ENCODE measurements at places on chromosomes 2 and 18.
A peak's percentile ranks its signal among the peaks of the same experiment; 100 is the strongest.

DNA sequence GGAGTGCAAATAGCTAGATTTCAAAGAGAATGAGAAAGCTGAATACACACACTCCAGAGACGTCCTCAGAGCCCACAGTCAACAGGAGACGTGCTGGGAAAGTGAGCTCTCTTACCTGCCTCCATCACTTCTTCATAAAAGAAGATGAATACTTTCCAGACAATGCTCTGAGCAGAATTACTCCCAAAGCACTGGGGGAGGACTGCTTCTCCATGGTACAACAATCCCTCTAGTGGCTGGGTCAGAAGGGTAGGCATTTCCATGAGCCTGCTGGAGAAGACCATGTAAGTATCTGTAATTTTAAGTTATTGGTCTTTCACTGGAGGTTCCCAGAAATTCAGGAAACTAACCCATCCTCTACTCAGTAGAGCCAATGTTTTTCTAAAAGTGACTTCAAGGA, 190.3 kb downstream of the RBM43 start:
- no peak for DNase-seq

DNA sequence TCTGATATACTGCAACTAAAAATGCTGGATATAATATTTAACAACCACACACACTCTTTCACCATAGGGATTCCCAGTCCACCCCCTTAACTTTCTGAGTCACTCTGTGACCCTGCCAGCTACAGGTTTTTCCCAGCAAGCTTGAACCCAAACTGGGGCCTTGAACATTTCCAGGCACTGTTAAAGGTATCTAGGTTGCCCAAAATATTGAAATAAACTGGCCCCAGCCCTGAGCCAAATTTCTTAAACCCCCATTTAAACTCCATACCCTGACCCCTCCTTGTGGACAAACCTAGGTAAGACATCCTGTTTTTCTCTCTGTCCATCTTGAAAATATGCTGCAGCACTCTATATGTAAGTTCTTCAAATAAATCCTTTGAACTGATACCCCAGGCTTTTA, 19.7 kb upstream of the DCTN1 start:
- DNase-seq = no peak

DNA sequence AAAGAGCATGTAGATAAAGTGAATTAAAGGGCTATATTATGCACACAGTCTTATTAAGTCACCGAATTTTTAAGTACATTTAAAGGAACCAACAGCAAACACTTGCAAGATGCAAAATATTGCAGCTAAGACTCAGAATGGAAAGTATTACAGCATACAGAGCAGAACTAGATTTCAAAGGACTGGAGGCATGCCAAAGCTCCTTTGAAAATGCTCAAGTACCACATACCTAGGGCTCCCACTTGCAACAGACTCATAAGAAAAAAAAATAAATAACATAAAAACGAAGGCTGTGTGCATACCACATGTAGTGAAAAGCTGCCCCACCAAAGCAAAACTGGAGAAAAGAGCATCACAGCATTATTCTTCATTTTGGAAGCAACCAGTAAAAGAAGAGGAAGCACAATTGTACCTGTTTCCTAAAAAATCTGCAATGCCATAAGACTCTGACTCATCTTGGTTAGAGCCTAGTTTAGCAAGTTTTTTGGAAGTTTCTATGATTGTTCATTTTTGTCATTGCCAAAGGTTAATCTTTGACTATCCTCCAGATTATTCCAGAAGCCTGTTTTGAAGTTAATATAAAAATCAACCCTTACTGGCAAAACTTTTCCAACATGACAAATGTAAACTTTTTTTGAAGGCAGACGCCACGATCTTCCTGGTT, 306.0 kb upstream of the COL3A1 start:
- DNase-seq = no peak

DNA sequence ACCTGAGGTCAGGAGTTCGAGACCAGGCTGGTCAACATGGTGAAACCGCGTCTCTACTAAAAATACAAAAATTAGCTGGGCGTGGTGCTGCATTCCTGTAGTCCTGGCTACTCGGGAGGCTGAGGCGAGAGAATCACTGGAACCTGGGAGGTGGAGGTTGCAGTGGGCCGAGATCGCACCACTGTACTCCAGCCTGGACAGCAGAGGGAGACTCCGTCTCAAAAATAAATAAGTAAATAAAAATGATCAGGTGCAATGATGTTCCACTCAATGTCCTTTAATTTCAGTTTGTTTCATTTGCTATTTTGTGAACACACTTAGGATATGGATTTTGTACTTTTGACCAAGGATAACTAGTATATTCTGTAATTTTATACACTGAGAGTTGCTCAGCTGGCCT, 9.3 kb downstream of the HADHA start:
- DNase-seq = no peak

- no peak for DNase-seq
Measured at GRCh38 chr18:37465958-37466357, 99.6 kb downstream of the CELF4 start.

GRCh38 chr18:22546905-22547570, 129.3 kb upstream of the CTAGE1 start:
- DNase-seq = no peak

- DNase-seq = peak; percentile 32
Measured at GRCh38 chr2:16031848-16032159, 91.5 kb downstream of the MYCN start.

GRCh38 chr2:195903956-195904355, 164.7 kb downstream of the DNAH7 start:
- DNase-seq = no peak

DNA sequence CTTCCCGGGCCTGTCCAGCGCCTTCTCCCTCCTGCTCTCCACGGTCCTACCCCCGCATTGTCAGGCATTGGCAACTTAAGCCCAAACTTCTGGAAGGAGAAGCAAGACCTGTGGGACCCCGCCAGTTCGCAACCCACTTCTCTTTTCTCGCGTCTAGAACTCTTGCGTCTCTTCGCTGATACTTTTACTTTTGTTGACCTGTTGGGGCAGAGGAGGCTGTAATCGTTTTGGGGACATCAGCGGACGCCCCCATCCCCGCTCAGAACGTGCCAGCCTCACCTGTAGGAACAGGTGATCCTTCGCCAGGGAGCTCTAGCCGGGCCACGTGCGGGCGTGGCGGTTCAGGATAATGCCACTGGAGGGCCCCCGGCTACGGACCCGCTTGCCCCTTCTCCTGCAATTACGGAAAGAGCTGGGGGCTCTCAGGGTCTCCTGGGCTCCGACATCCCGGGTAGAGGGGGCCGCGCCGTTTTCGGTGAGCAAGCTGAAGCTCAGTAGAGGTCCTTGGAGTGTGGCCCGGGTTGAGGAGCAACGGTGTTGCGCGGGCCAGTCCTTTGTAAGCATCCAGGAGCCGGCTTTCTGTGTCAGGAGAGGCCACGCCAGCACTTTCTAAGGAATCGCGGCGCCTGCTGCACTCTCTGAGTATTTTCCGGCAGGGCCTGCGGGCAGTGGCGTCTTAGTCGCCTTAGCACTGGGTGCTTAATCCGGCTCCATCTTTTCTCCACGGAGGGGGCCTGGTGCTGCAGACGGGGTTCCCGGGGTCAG, 1.6 kb downstream of the MTCL1 start:
- DNase-seq = peak; percentile 23

DNA sequence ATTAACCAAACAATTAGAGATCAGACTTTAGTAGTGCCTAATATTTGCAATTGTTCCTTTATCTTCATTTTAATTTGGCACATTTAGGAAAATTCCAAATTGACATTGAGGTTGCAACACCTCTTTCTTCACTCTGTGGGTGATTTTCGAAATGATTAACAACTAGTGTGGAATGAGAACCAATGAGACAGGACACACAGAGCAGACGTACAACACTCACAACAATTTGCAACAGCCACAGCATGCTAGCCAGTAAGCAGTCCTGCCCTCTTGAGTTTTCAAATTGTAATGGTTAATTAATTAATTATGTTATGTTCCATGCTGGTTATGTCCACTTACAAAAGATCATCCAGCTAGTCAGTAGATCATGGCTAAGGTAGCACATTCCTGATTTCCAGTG, 339.3 kb downstream of the LRP1B start:
- DNase-seq = no peak

GRCh38 chr2:149824136-149824535, 236.6 kb upstream of the MMADHC start:
- no peak for DNase-seq

DNA sequence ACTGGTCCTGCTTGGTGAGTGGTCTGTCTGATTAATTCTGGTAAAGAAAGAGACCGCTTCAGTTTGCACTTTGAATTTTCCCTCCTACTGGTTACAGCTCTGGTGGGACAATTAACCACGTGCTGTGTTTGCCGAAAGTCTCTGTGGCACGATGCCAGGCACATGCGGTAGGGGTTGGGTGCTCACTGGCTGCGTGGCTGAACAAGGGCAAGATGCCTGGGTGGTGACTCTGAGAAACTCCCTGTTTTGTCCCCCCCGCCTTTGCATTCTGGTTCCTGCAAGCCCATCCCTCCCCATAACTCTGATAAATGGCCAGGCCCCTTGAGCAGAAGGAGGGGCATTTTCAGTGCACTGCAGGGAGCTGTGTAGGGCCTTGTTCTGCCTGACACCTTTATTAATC, 206.1 kb downstream of the TFCP2L1 start:
- no peak for DNase-seq

GRCh38 chr18:9638886-9639285, 24.5 kb upstream of the PPP4R1 start:
- DNase-seq = no peak

GRCh38 chr2:15313657-15314056, 247.5 kb downstream of the NBAS start:
- DNase-seq = no peak

- DNase-seq = no peak
Measured at GRCh38 chr2:136215908-136216472, 98.0 kb upstream of the CXCR4 start.

- DNase-seq = no peak
Measured at GRCh38 chr2:39667104-39667885, 1.6 kb downstream of the TMEM178A start.

- DNase-seq = no peak
Measured at GRCh38 chr2:65264821-65265670, 37.4 kb downstream of the ACTR2 start.

- DNase-seq = no peak
Measured at GRCh38 chr2:140067661-140068060, 1287.5 kb upstream of the NXPH2 start.

DNA sequence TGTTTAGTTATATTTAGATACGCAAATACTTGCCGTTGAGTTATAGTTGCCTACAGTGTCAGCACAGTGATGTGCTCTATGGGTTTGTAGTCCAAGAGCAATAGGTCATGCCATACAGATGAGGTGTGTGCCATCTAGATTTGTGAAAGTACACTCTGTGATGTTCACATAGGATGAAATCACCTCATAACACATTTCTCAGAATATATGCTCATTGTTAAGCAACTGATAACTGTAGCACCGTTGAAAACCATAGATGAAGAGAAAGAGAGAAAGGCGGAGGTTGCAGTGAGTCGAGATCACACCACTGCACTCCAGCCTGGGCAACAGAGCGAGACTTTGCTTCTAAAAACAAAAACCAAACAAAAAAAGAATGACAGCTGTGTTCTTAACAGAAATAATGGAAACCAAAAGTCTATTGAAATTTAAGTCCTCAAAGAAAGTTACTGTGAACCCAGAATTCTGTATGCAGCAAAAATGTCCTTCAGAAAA, 9.5 kb downstream of the DGKD start:
- no peak for DNase-seq

GRCh38 chr2:9617749-9618148, 13.0 kb downstream of the YWHAQ start:
- no peak for DNase-seq
